ENCODE measurements at places on chromosomes 2 and 18.

DNA sequence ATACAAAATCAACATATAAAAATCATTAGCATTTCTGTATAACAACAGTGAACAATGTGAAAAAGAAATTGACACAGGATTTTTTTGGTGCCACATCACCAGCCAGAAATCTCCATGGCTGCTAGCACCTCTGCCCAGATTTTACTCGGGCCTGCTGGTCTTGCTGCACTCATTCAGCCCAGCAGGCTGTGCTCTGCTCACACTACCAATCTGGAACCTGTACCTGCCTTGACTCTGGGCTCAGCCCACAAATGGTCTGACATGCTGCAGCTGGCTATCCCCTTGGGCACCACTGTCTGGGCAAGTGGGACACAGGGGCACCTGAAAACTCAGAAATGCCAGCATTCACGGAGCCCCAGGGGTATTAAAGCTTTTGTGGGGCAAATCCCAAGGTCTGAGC lies 392.5 kb upstream of the NRXN1 start:
- DNase-seq: no peak

GRCh38 chr2:233156001-233156400 lies 95.5 kb upstream of the ATG16L1 start:
- no peak for DNase-seq

DNA sequence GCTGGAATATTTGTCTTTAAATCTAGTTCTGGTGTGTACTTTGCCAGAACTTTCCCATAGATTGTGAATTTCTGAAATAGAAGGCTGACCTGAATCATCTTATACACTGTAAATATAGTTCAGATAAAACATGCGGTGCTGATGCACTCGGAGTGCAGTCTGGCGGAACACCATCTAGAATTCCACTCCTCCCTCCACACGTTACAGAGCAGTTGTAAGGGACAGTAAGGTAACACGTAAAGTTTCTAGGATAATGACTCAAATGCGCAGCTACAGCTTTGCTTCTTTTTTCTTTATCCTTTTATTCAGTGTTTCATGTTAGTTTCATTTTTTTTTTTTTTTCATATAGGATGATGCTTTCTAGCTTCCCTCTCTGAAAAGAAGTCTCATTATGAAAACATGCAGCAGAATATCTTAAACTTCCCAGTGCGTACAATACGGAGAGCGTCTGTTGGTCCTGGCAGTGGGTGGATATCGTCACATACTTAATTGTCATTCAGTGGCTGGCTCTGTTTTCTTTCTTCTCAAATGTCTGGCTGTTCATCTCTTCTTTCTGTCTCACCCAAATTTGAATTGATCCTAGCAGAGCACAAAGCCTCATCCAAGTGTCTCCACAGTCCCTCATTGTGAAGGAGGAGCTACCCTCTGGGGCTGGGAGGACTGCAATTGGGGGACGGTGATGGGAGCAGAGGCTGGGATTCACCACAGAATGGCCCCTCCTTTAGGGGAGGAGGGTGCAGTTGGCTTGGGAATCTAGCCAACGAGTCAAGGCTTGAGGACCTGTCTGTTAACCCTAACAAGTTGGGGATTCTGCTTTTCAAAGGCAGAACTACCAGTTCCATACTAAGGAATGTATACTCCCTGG lies 138.8 kb downstream of the MYT1L start:
- DNase-seq: no peak

GRCh38 chr2:60445684-60446179 lies 107.7 kb downstream of the BCL11A start:
- DNase-seq: no peak

- DNase-seq: no peak
Observed at GRCh38 chr2:26008851-26009566, 24.9 kb upstream of the RAB10 start.

DNA sequence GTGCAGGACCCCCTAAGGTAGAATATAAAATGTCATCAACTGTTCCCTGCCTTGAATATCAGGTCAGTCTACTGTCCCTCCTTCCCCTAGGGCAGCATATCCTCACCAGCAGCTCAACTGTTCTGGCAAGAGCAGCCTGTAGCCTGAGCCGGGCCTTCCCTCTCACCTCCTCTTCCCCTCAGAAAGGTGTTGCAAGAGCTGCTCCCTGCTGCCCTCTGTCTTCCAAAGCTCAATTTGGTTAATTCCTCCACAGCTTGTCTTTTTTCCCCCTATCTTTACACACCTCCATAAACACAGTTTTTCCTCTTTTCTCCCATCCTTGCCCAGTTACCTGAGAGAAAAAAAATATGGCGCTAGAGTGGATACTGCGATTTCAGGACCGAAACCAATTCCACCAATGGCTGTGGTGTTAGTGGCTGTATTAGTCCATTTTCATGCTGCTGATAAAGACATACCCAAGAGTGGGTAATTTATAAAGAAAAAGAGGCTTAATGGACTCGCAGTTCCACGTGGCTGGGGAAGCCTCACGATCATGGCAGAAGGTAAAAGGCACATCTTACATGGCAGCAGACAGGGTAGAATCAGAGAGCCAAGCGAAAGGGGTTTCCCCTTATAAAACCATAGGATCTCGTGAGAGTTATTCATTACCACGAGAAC lies 184.7 kb downstream of the MREG start:
- DNase-seq: peak; percentile 4

DNA sequence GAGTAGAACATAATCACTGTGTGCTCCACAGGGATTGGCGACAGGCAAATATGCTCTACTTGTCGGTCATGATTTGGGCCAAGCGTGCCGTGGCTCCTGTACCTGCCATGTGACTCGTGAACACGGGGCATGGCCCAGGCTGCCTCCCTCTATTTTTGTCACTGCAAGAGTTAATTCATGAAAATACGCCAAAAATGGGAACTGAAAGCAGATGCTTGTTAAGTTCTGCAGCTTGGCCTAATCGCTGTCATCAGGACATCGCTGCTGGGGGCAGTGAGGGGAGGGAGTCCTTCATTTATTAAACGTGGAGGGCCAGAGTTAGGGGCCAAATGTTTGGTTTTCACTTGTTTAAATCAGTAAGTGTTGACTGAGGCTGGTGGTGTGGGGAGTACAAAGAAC lies 177.8 kb downstream of the BCL2 start:
- no peak for DNase-seq

DNA sequence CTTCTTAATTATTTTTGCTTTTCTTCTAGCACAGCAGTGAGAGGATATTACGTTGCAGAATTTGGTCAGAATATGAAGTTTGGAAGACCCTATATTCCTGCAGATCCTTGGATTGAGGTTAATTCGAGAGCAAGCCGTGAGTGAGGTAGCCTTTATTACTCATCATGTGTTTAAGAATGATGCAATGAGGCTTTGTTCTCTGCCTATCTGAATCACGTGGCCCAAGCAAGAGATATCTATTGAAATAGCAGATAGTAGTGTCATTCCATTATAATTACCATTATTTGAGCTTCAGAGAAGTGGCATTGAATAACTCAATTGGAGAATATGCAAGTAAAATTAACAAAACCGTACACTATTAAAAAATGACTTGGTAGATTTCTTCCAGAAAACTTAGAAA lies 641.1 kb downstream of the TMEM182 start:
- no peak for DNase-seq

DNA sequence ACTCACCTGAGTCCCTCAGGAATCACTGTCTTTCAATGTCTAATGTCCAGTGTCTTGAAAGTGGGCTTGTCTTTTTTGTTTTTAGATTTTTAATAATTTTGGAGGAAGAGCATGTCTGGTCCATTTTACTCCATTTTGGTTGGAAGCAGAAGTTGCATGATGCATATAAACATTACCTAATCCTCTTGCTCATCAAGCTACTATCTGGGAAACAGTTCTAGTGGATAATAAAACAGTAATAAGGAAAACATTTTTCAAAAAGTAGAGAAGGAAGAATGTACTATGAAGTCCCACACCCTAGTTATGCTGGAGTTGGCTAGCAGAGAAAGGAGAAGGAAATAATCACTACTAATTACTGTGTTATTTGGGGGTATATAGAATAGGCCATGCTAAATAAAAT lies 263.7 kb downstream of the ETAA1 start:
- DNase-seq: no peak

- no peak for DNase-seq
Observed at GRCh38 chr2:60213865-60214625, 339.4 kb downstream of the BCL11A start.

- no peak for DNase-seq
Observed at GRCh38 chr2:60558536-60558935, 5.1 kb upstream of the BCL11A start.

GRCh38 chr2:30298302-30298701 lies 67.0 kb downstream of the LBH start:
- DNase-seq: no peak

GRCh38 chr2:4915357-4915756 lies 776.8 kb upstream of the SOX11 start:
- no peak for DNase-seq

- no peak for DNase-seq
Observed at GRCh38 chr2:240052524-240052923, 797 bp downstream of the OR6B3 start.

DNA sequence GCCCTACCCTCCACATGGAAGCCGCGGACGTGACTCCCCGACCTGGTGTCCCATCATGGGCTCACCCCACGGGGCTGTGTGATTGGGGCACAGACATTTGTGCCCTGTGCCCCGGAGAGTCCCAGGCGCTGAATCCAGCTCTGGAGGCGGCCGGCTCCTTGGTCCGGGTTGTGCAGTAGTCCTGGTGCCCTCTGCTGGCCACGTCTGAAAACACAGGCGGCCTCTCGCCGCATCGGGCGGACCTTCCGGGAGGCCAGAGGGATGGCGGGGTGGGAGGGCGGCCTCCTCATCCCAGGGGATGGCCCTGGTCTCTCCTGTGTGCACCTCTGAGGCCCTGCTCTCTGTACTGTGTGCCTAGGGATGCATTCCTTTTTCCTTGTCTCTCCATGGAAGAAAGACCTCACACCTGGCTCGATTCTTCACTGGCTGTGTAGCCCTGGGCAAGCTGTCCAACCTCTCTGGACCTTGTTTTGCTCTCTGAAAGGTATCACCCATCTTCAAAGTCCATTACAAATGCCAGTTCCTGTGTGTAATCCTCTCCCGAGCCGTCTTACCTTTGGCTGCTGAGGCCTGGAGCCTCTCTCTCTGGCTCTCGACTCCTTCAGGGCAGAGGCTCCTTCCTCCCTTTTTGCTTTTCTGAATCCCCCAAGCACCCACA lies 27.6 kb downstream of the CELF4 start:
- peak; percentile 50 for DNase-seq

- DNase-seq: no peak
Observed at GRCh38 chr2:200479692-200480265, 30.1 kb downstream of the KCTD18 start.

GRCh38 chr2:182259629-182260150 lies 167.1 kb downstream of the PDE1A start:
- no peak for DNase-seq

- DNase-seq: no peak
Observed at GRCh38 chr2:169172151-169172735, 102.9 kb downstream of the DHRS9 start.

DNA sequence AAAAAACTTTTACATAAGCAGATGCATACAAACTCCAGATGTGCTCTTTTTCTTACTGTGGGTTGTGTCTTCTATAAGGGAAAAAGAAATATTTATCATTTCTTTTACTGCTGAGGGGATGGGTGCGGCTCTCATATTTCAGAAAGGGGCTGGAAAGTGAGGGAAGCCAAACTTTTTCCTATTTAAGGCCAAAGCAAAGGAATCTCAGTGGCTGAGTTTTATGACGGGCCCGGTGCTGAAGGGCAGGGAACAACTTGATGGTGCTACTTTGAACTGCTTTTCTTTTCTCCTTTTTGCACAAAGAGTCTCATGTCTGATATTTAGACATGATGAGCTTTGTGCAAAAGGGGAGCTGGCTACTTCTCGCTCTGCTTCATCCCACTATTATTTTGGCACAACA lies at the start of gene COL3A1:
Gene COL3A1, plus strand, starts transcription at position 210 of the 400 bp plus-strand sequence. Its CDS starts 117 bp downstream, at position 327.
- DNase-seq: no peak

DNA sequence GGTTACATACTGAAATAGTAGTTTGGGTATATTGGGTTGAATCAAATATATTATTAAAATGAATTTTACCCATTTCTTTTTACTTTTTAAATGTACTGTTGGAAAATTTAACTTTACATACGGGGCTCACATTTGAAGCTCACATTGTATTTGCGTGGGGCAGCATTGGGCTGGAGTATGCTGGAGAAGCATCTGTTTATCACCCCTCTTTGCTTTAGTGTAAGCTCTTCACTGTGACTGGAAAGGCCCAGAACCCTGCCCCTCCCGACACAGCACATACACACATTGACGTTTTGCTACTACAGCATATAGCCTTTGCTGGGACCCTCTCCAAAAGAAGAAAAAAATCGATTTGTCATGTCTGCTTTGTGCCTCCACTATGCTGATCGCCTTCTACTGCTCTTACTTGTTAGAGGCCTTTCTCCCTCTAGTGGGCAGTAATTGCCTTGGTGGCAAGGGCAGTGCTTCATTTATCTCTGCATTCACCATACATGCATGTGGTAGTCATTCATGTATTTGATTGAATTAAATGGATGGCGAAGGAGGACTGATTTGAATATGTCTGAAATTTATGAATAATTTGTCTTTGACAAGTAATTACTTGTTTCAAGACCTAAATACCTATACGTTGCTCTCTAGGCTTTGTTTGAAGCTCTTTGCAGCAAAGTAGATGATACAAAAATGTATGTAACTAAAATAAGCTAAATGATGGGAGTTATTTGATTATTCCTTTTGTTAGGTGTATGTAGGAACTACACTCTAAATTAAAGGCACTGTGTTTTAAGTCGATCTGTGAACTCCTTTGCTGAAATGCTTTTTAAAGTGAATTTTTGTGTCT lies 37.4 kb downstream of the VAPA start:
- no peak for DNase-seq

DNA sequence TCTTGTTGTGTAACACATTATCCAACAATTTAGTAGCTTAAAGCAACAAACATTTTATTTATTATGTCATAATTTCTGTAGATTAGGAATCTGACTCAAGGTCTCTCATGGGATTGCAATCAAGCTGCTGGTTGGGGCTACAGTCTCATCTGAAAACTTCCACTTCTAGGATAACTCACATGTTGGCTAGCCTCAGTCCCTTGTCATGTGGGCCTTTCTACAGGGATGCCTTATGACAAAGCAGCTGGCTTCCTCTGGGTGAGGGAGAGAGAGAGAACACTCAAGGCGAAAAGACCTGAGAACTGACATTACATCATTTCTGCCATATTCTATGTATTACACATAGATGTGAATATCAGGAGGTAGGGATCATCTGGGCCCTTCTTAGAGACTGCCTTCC lies 317.9 kb upstream of the VRK2 start:
- DNase-seq: no peak

GRCh38 chr2:200243441-200243840 lies 63.1 kb upstream of the SPATS2L start:
- DNase-seq: no peak

DNA sequence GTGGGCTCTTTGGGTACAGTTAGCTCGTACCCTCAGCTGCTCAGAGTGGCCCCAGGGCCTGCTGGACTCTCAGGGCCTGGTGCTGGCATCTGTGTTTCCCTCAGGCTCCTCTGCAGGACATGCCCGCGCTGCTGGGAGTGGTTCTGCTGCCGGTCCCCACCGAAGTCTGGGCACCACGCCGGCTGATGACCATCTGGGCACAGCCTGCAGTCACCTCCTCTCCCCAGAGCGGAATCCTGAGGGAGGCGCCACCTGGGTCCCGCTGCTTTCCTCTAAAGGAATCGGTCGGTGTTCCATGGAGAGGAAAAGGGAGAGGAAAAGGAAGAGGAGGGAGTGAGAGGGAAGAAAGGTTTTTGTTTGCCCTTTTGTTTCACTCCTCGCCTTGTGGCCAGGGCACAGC lies 43.6 kb downstream of the MC2R start:
- DNase-seq: no peak

Measured in activated CD4-positive, alpha-beta T cell treated with anti-CD3 and anti-CD28 coated beads for 24 hours (primary cell).